WTC11 (cell line): ENCODE measurements at places on chromosomes 2 and 18.

- DNase-seq: peak; percentile 5
These were observed 95.6 kb downstream of the NDUFA10 start for GRCh38 chr2:239929504-239929903.

DNA sequence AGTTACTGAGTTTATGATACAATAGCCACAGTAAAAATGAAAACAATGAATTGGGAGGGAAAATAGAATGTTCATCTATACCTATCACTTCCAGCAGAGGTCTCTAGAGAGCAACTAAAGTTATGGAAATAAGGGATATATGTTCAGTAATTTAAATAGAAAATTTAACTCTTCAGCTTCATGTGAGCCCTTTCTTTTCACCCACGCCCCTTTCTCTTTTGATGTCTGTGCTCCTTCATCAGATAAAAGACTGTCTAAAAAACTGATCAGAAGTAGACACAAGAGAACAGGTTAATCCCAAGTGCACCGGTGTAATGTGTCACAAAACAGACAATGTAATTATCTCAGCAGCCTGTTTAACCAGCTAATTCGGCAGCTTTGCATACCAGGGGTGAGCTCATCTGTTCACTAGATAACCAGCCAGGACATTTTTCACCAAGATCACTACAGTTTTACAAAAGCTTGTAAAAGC lies 238.5 kb upstream of the ERBB4 start:
- no peak for DNase-seq

- DNase-seq: no peak
These were observed 86.1 kb downstream of the FARSB start for GRCh38 chr2:222569826-222570225.

GRCh38 chr2:159457589-159457988 lies 158.8 kb downstream of the BAZ2B start:
- no peak for DNase-seq

- DNase-seq: no peak
These were observed 189.2 kb upstream of the EPHA4 start for GRCh38 chr2:221761260-221761659.
